COLO829 (cell line): ENCODE measurements at places on chromosomes 3 and 15.

DNA sequence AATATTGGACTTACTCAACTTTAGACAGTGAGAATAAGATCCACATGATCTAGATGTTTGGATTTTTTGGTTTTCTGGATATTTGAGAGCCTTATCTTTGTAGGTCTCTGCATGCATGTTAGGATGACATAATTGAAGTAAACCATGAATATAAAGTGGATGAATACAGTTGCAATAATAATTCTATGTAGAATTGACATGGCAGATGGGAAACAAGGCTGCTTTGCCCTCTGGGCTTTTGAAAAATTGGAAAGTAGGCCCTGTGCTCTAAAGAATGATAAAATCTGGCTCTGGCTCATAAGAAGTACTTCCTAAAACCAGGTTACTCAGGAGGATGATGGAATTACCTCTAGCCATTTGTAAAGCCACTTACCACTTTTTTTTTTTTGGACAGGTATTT lies 86.9 kb downstream of the ZNF609 start:
- DNase-seq: no peak

DNA sequence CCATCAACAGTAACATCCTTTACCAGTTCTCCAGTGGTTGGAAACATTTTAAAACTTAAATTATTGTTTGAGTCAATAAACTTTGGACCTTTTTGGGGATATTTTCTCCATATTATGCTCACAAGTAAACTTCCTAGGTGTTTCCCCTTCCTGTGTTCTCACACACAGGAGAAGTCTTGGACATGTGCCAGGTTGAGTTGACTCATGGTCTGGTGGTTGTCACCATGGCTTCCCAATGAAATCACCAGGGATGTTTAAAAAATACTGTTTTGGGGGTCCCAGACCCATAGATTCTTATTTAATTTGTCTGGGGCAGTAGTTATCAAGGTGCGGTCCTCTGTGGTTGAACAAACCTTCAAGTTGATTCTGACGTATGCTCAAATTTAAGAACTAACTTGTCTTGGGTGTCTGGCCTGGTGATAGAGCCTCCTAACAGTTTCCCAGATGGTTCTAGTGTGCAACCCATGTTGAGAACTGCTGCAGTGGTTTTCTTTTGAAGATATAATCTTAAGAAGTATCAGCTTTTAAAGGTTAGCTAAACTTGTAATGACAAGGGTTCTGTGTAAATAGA lies 291.8 kb downstream of the EDEM1 start:
- DNase-seq: no peak

GRCh38 chr3:67006460-67006859 lies 8.4 kb downstream of the KBTBD8 start:
- DNase-seq: no peak

DNA sequence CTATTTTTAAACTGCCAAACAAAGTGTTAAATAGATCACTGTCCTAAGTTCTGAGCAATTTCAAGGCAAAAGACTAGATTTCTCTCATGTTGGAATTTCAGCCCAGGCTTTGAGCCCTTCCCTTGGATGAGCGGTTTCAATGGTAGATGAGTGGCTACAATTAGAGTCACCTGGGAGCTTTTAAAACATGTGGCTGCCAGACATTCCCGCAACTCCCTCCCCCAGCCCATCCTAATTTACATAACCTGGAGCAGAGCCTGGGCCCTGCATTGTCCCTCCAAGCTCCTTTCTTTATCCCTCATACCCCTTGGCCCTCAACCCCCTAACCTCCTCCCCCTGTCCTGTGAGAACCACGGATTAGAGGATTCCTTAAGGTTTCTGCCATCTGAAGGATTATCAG lies 357.5 kb upstream of the UMPS start:
- DNase-seq: no peak

- DNase-seq: no peak
Observed at GRCh38 chr15:50261981-50262380, 3.5 kb downstream of the HDC start.

GRCh38 chr15:83365370-83365938 lies 81.0 kb upstream of the BNC1 start:
- DNase-seq: no peak

DNA sequence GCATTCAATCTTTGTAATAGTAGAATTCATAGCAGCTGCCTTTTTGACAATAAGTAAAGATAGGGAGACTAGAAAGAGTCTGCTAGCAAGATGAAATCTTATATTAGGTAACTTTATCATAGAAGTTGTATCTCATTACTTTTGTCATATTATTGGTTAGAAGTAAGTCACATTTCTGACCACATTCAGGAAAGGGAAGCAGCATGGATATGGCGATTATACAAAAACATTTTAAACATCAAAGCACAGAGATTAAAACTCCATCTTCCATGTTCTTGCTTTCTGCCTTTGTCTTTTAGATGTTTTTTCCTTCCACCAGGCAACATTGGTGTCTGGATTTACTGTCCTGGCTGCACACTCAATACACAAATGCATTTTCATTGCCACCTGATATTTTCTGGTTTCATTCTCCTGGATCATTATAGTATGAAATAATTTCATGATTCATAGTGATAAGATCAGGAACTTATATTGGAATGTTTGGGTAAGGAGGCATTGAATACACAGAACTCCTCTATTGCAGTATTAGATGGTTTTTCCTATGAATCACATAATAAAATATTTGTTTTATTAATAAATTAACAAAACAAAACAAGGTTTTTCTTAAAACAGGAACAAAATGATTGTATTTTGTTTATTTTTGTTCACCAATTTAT lies 1460.3 kb upstream of the CADM2 start:
- no peak for DNase-seq

DNA sequence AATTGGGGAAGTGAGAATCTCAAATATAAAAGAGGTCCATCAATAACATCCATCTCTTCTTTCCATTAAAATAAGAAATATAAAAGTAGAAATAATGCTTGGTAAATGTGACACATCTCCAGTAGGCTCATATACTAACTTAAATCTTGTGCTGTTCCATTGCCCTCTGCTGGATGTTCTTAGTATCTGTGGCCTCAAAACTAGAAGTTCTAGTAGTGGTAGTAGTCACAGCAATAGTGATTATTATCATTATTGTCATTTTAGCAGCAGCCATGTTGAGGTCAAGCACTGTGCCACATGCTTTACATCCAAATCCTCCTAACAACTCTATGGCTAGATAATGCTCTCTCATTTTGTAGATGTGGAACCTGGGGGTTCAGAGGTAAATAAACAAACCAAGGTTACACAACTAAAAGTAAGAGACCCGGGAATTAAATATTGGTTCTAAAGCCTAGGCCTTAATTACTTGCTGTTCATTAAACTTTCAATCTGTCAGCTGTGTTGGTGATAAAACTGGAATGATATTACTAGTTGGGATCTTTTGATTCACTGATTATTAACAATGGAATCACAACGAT lies 20.2 kb upstream of the BTLA start:
- DNase-seq: peak; percentile 81

DNA sequence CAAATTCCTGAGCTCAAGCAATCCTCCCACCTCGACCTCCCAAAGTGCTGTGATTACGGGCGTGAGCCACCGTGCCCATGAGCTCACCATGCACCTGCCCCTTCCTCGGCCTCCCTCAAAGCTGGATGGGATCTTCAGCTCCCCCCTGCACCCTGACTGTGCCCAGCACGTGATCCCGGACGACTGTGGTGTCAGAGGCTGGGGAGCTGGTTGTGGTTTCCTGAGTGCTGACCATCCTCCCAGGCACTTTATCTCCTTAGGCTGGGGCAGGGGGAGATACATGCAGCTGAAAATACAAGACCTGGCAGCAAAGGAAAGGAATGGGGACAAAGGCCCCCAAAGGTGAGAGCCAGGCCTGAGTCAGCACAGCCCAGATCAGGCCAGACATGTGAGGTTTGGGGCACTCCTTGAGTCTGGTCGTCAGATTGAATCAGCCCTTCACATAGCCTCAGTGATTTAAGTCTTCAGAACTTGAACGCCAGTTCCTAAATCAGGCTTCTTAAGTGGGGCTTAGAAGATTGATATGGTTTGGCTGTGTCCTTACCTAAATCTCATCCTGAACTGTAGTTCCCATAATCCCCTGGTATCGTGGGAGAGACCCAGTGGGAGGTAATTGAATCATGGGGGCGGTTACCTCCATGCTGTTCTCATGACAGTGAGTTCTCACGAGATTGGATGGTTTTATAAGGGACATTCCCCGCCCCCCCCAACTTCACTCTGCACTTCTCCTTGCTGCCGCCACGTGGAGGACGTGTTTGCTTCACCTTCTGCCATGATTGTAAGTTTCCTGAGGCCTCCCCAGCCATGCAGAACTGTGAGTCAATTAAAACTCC lies 35.8 kb downstream of the PRKCD start:
- no peak for DNase-seq

- no peak for DNase-seq
Observed at GRCh38 chr3:23114432-23114831, 88.7 kb upstream of the UBE2E2 start.

GRCh38 chr3:183114384-183115178 lies 15.3 kb upstream of the MCCC1 start:
- no peak for DNase-seq

GRCh38 chr3:66567077-66567476 lies 66.3 kb upstream of the LRIG1 start:
- DNase-seq: no peak

GRCh38 chr3:102941786-102942185 lies 507.0 kb downstream of the ZPLD1 start:
- DNase-seq: no peak

DNA sequence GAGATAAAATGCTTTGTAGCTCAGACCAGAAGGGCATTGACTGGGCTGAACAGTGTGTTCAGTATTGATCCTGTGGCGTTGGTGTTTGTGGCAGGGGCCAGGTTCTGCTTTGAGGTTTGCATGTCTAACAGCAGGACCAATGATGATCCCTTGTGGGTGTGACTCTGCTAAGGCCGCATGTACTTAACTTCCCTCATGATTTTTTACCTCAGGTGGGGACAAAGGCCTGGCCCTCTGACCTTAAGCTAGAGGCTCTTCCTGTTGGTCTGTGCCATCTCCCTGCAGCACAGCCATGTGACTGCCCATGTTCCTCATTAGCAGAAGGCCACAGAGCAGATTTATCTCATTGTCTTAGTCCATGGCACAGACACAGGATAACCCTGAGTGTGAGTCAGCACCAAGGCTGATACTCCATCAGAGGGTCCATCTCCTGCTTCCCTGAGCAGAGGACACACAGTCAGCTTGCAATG lies 34.3 kb upstream of the BSN start:
- peak; percentile 45 for DNase-seq

GRCh38 chr3:149163066-149163465 lies 33.6 kb downstream of the HPS3 start:
- DNase-seq: no peak

- no peak for DNase-seq
Observed at GRCh38 chr3:18082551-18083272, 340.3 kb upstream of the TBC1D5 start.

DNA sequence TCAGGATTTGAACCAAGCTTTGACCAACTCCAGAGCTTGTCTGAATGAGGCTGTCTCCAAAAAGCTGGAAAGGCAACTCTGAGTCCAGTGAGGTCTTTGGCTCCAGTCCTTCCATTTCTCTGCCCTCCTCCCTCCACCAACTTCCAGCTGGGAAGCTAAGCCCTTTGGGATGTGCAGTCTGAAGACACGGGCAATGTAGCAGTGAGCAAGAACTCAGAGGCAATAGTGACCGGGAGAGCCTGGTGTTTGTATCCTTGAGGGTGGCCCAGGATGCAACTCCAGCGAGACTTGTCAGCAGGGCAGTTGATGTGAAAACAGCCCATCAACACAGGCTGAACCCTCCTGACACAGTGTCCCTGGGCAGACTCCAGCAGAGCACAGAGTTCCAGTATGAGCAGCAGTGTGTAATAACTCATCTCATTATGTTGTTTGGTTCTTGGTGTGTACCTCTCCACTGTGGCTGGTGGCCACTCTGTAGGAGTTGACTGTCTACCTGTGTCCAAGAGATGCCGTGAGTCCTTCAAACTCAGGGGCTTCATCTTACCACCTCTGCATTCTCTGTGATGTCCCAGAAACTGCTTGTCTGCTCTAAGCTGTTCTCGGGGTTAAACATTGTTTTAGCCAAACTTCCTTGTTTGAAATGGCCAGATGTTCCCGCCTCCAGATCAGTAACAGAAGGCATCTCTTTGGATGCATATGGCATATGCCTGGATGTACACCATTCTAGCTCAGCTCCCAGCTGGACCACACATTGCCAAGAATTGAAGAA lies 6.6 kb downstream of the CDCP1 start:
- no peak for DNase-seq

GRCh38 chr3:168807448-168807847 lies 711.7 kb upstream of the GOLIM4 start:
- DNase-seq: no peak

DNA sequence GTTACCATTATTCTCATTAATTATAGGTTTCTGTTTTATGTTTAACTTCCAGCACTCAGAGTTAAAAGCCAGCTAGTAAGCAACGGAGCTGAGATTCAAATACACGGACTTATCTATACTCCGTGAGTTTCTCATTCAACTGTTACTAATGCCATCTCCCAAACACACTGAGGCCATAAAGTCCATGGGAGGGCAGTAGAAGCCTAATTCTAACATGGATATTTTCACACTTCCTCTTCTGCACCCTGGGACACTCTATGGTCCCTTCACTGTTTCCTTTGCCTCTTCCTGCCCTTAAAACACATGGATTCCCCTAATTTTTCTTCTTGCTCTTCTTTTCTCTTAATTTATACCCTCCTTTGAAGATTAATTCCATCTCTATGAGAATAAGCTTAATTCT lies 245.0 kb downstream of the KLF13 start:
- DNase-seq: no peak

DNA sequence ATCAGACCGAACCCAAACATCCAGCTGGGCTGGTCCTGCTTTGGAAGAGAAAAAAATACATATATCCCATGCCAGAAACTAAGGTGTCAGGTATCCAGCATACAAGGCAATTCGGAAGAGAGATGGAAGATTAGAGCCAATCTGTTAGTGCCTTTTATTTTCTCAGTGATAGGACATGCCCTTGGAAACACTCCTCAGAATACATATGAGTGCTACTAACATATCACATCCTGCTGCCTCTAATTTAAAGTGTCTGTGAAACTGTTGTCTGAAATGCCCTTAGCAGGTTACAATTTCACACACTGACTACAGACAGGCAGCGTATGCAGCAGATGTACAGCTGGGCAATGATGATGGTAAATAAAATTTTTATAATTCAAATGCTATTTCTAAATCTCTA lies 78.9 kb downstream of the RBPMS2 start:
- no peak for DNase-seq

GRCh38 chr3:42780892-42781700 lies 8.0 kb upstream of the CCDC13 start:
- peak; percentile 91 for DNase-seq

- DNase-seq: no peak
Observed at GRCh38 chr15:60390231-60390630, 7.6 kb downstream of the ANXA2 start.

- no peak for DNase-seq
Observed at GRCh38 chr3:14042680-14043079, 82.0 kb downstream of the CHCHD4 start.
